ENCODE measurements at places on chromosomes 16 and 17.

GRCh38 chr16:88799569-88800276 lies 3.9 kb upstream of the CDT1 start:
- DNase-seq, result no peak

GRCh38 chr17:28527181-28527681 lies 21.1 kb downstream of the FOXN1 start:
- no peak for DNase-seq

DNA sequence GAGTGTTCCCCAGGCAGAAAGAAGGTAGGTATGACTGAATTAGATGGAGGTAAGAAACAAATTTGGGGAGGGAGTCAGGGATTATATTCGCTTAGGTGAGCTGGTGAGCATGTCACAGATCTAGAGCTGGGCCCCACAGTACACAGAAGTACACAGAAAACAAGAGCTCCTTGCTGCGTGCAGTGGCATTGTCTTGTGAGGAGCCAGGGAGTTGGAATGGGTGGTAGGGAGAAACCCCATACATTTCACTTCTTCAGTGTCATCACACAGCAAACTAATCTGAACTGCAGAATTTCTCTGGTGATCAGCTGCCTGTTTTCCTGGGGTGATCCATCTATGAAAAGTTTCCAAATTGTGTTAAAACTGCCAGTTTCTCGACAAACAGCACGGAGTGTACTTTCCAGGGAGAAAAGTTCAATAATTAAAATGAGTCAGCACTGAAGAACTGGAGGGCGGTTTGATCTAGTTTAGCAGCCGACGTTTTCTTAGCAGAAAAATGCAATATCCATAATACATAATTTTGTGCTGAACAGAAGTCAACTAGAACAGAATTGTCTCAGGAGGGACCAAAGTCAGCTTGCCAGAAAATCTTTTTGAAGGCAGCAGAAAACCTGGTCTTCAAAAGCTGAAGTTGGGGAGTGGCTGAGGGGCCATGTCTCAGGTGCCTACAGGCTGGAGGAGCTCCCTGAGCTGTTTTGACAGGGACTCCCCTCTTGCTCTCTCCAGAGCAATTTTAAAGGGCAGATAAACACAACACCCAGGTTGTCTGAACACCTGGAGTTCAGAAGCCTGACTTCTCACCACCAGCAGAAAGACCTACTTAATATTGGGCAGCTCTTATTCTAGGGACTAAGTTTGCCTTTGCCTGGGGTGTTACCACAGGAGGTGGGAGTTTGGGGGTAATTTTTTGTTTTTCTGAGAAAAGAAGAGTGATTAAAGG lies 448.6 kb downstream of the CA10 start:
- no peak for DNase-seq

DNA sequence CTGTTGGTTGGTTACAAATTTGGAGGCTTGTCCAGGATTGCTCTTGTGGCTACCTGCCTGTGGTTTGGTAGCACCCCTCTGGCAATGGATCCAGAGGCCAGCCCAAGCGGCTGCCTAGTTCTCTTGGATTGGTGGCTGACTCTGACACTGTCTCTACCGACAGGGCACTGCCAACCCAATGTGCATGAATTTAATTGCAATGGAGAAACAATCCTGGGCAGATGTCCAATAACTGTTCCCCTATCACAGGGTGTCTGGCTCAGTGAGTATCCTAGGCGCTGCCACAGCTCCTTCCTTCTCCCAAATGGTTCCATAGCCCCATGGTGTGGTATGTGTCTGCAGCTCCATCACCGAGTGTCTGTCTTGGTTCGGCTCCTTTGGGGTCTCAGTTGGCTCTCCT lies 19.5 kb downstream of the N4BP1 start:
- DNase-seq, result no peak

DNA sequence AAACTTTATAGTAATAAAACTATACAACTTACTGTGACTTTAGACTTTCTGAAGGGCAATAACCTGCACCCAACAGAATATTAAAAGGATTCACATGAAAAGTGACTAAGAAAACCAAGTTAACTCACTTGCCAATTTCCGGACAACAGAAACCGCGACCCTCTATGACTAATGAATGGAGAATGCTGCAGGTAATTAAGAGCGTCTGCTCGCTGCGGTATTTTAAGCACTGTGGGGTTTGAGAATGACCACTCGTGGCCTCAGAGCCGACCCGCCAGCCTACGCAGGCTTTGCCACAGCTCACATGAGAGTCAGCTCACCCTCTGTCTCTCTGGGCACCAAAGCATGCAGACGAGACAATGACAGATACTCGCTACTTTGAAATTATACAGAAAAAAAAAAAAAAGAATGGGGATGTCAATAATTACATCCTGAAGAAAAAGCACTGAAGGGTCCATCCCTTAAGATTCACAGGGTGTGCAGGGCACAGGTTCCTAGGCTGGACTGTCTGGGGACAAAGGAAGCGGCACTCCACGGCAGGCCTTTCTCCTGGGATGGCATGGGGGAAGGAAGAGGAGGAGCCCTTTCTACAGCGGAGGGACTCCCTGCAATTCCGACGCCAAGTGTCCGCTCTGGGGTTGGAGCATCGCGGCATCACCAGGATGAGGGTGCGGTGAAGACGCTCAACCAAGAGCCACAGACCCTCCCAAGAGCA lies 35.0 kb downstream of the ZCCHC14 start:
- DNase-seq, result peak; percentile 99

DNA sequence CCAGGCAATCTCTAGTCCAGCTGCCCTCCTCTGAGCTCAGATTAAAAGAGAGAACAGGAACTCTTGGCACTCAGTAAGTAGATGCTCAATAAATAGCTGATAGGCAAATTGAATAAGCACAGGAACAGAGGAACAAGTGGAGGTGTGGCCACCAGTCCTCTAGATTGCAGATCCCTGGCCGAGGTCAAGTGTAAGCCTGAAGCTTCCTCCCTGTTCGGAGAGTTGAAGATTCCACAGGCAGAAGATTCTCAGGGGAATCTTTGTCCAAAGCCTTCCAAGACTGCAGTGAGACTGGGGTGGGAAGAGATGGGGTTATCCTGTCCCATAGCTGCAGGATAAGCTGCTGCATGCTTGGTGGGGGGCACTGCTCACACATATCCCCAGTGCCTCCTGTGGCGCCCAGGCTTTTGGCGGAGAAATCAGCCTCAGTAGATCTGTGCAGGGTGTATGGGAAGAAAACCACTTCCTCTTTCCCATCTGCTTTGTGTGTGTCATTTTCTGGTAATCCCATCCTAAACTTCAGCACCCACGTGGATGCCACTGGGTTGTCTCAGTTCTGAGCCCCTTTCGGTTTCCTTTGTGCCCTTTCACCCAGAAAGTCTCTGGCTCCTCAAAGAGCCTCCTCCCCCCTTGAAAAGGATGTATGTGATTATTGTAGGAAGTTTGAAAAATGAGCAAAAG lies 12.1 kb downstream of the CD300A start:
- no peak for DNase-seq

- peak; percentile 80 for DNase-seq
These were observed 205.6 kb downstream of the FOXL1 start for GRCh38 chr16:86783636-86784626.

- DNase-seq, result no peak
These were observed 810 bp downstream of the CYGB start for GRCh38 chr17:76536511-76537287.

- no peak for DNase-seq
These were observed 64.1 kb downstream of the NEUROD2 start for GRCh38 chr17:39543664-39544063.

- DNase-seq, result no peak
These were observed 15.7 kb upstream of the CCL1 start for GRCh38 chr17:34378664-34379101.

All from ACHN (cell line).